ENCODE measurements at places on chromosomes 3 and 15.

DNA sequence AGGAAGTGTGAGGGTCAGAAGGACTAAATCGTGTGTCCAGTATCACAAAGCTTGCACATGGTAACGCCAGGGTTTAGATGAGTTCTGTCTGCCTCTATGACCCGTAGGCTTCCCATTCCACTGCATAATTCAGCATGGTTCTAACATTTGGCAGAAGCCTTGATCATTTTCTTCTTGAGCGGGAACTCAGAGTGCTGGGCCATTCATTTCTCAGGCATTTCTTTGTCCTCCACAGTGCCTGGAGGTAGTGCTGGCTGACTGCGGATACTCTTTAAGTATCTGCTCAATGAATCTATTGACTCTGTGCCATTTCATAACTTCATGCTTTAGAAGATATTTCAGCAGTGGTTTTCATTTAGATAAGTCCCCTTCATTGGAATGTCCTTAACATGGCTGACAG lies 370.2 kb downstream of the EPHB1 start:
- no peak for DNase-seq

DNA sequence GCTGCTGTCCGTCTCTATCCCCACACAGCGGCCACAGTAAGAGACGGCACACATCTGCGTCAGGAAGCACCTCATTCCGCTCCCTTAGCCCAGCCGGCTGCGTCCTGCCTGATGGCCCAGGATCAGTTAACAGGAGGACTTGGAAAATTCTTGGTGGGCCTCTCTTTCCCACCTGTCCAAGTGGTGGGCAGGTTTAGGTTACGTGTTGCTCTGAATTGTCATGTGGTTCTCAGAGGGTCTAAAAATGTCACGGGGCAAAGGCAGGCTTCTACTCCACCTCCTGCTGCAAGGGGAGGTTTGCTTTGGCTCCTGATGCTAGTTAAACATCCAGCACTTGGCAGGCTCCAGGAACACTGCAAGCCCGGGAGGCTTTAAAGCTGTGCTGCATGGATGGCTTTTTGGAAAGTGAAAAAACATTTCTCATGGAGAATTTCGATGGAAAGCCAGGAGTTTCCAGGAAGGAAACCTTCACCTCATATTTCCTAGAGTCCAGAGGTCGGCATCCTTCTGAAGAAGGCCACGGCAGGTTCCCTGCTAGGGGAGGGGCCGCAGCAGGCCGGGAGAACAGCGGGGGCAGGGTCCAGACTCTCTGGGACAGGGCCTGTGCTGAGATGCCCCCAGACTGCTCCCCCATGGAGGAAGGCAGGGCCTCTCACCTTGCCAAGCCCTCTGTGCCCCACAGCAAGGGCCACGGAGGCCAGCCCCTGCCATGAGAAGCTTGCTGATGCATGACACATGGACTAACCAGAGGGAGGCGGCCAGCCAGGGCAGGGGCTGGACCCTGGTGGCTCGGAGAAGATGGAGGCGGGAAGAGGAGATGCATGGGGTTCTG lies 10.8 kb downstream of the CTSH start:
- DNase-seq, result no peak

GRCh38 chr3:68728343-68728742 lies 204.0 kb downstream of the TAFA4 start:
- no peak for DNase-seq

DNA sequence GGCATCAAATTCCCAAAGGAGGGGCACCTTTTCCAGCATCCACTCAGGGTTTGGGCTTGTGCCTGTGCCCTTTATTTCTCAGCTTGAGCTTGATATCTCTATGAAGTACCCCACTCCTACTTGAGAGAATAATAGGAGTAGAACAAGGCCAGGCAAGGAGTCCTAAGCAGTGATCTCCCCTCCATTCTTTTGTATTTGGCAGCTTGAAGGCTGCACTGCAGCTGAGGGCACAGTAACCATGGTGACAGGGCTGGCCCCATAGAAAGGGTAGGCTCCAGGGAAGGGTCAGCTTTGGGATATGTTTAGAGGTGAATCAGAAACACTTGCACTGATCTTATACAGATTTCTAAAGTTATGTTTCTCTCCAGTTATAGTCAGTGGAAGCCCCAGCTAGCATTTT lies 145.4 kb upstream of the SLC24A5 start:
- DNase-seq, result no peak

GRCh38 chr3:192751148-192751547 lies 23.8 kb upstream of the FGF12 start:
- no peak for DNase-seq

DNA sequence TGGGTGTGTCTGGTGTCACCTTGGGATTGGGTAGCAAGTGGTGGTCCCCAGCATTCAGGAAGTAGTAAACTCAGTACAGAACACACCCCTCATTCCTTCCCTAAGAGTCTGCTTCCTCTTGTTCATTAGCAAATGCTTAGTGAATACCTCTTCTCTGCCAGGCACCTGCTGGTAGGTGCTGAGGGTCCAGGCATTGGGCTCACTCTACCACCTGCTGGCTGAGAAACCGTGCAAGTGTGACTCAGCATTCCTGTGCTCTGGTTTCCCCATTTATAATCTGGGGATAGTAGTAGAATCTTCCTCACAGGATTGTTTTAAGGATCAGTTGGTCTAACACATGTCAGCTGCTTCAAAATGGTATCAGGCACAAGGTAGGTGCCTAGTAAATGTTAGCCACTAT lies 4.8 kb downstream of the SHF start:
- no peak for DNase-seq

DNA sequence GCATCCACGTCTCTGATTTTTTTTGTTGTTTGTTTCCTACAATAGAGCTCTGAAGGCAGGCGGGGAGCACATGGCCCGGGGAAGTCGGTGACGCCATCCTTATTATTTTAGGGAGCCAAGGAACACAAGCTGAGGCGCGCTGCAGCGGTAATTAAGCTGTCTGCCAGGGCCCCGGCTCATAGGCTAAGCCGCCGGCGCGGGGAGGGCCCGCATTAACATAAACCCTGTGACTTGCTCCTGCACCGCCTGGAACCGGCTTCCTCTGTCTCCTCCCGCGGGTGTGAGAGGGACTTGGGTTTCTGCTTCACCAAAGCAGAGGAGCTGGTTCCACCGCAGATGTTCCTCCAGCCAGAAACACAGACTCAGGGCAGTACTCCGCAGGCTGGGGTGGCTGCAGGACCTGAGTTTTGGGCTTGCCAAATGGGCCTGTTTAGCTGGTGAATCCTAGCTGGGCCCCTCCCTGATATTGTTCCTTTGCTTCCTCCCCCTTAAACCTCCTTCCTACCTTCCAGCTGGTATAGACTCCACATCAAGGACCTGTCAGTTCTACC lies 25.3 kb downstream of the ANP32A start:
- DNase-seq, result peak; percentile 86

DNA sequence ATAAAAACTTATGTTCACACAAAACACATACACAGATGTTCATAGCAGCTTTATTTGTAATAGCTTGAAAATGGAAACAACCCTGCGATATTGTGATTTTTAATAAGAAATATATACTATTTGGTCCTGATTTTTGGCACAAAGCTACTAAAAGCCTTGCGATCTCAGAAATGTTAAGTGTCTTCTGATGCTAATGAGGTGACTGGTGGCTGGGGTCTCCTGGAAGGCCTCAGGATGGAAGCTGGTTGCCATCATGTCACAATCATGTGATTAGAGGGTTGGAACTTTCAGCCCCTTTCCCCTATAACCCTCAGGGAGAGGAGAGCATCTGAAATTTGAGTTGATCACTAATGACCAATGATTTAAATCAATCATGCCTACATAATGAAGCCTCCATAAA lies 278.4 kb upstream of the UBE2E1 start:
- DNase-seq, result no peak

GRCh38 chr3:129961141-129961541 lies 13.4 kb upstream of the TRH start:
- no peak for DNase-seq

- DNase-seq, result no peak
Measured at GRCh38 chr3:134611516-134611915, 39.3 kb downstream of the KY start.

GRCh38 chr15:48426941-48427340 lies 95.7 kb downstream of the DUT start:
- no peak for DNase-seq

DNA sequence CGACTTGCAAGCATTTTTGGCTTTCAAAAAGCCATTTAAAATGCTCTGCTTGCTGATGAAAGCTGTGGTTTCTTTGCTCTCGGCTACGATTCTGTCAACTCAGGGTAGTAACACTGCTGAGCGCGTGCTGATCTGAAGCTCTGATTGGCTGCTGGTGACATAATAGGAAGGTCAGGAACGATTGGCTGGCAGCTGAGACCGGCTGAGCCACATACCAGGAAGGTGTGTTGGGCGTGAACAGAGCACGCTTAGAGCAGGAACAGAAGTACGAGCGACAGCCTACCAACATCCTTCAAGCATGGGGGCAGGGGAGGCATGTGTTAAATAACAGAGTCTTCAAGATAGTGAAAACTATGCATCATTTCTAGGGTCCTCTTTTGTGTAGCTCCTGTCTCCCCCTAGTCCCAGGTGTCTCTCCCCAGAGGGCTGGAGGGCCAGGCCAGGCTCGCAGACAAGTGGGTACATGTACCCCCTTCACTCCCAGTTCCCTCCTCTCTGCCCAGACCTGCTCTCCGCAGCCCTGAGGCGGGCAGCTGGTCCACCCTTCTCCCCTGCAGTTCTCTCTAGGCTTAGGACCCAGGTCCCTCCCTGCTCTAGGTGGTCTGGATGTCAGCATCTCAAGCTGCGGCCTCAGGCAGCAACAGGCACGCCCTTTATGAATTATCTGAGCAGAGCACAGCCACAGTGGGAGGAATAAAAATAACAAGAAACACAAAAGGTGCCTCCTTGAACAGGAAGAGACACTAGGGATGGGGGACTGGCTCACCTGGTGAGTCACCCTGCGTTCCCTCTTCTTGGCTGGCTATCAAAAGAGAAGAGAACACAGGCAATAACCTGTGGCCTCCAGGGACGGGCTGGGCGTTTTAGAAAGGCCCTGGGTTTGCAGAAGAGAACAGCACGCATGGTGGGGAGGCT lies 76.0 kb downstream of the TAMM41 start:
- peak; percentile 99 for DNase-seq

DNA sequence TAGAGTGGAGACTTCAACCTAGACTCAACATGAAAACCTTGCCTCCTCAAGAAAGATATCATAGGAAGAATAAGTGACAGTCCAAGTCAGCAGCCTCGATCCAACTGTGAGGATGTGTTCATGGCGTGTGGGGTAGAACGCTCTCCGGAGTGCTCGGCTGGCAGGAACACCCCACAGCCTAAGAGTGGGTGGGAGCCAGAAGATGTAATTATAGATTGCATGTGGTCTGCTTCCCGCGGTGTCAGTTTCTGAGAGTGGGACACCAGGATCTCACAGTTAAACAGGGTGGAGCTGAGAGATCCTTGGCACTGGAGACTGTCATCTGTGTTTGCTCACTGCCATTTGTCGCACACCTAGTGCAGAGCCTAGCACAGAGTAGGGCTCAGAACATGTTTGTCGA lies 158.0 kb downstream of the CTNNB1 start:
- DNase-seq, result no peak

DNA sequence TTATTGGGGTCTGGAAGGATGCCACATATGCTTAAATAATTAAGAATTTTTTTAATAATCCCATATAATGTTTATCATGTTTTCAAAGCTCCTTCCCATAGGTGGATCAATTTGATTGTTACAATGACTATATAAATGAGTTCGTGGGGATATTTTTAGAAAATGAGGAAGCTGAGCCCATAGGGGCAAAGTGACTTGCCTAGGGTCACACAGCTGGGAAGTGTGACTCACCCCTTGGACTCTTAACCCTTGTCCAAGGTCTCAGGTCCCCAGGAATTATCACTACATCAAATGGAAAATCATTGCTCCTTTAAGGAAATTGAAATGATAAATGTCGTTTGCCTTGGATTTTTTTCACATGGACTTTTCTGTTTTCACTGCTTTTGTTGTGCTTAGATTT lies 161.2 kb upstream of the RGMA start:
- no peak for DNase-seq

All from epithelial cell of prostate (primary cell).